ENCODE measurements at places on chromosomes 6 and 20.

DNA sequence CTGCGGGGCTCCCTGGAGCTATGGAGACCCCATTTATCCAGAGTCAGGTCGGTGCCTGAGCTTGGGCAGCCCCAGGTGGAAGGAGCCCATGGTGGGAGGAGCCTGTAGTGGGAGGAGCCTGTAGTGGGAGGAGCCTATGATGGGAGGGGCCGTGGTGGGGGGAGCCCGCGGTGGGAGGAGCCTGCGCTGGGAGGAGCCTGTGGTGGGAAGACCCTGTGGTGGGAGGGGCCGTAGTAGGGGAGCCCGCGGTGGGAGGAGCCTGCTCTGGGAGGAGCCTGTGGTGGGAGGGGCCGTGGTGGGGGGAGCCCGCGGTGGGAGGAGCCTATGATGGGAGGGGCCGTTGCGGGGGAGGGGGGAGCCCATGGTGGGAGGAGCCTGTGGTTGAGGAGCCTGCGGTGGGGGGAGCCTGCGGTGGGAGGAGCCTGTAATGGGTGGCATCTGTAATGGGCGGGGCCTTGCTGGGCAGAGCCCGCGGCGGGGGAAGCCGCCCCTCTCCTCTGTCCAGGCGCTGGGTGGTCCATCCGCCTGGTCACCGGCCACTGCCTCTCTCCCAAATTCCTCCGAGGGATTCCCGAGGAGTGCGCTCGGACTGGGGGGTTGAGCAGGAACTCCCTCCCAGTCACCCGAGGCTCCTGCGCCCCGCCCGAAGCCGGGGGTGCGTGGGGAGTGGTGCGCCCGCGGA, 567 bp upstream of the FNDC11 start:
- ATAC-seq = peak; percentile 72

- ATAC-seq = peak; percentile 53
Observed at GRCh38 chr6:111805511-111806164, 67.6 kb downstream of the FYN start.

- no peak for ATAC-seq
Observed at GRCh38 chr20:62873280-62873679, 11.7 kb upstream of the TCFL5 start.

DNA sequence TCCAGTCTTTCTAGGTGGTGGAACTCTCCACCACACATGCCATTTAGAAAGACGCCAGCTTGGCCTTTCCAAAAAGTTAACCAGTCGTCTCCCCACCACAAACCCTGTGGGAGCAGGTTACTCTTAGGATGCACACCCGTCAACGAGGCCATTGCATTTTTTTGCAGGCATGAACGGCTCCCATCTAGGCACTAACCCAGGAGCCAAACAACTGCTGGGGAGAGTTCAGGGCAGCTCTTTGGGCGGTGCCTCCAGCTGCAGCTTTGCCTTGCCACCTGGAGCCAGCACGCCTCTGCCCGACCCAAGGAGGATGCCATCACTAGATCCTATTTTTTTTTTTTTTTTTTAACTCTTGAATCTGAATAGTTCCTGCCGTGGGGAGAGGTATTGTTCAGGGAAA, 39.9 kb downstream of the TBC1D7 start:
- no peak for ATAC-seq

DNA sequence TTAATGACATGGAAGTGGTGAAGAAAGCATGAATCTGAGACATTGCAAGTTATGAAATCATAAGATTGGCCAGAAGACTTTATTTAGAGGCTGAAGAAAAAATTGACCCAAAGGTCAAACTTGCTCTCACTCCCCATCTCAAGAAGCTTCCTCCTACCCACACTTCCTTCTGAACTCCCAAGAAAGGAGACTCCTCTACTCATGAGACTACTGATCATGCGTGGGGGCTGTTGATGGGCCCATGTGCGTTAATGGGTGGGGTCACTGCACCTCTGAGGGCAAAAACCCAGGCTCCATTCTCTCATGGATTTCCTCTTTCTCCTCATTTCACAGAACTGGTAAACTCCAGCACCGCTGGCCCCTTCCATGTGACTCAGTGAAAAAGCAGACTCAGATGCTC, 470.6 kb upstream of the ARID1B start:
- ATAC-seq = no peak

Measured in activated T-helper 17 cell treated with anti-CD3 and anti-CD28 coated beads, Interleukin-2, amount 50 U/mL, for 72 hours (primary cell).